CD4-positive, alpha-beta T cell (primary cell): ENCODE measurements at places on chromosomes 3 and 15.

DNA sequence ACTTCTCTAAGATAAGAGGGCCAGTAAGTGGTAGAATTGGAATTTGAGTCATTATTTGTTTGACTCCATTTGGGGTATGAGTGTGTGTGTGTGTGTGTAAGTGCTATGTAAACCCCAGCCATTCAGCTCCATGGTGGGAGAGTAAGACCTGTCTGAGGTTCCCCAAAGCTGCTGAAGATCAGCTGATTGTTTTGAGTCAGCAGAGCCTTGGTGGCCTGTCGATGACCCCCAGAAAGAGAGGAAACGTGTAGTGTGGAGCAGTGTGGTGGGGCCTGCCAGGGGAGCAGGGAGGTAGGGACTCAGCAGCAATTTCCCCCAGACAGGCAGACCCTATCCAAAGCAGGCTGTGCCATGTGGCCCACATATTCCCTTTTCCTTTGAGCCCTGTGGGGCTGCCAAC, 5.3 kb downstream of the DVL3 start:
- no peak for DNase-seq

DNA sequence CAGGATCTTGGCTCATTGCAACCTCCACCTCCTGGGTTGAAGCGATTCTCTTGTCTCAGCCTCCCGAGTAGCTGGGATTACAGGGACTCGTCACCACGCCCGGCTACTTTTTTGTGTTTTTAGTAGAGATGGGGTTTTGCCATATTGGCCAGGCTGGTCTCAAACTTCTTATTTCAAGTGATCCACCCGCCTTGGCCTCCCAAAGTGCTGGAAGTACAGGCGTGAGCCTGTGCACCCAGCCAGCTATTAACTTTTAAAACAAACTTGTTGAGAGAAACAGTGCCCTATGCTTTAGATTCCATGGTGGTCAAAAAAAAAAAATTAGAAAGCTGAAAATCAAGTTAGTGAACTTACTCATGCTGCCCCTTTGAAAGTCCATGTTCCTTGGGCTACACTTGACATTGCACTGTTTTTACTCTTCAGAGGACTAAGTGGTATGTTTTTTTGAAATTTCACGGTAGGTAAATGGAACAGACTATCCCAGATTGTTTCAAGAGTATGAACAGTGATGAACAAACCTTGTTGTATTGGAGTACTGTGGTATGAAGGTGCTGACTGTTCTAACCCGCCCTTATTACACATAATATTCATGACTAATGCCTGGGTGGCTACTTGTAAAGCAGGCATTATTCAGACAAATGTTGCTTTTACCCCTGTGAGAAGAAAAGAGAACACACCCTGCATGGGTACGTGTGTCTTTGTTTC, 206.9 kb downstream of the KLHL25 start:
- DNase-seq, result no peak

DNA sequence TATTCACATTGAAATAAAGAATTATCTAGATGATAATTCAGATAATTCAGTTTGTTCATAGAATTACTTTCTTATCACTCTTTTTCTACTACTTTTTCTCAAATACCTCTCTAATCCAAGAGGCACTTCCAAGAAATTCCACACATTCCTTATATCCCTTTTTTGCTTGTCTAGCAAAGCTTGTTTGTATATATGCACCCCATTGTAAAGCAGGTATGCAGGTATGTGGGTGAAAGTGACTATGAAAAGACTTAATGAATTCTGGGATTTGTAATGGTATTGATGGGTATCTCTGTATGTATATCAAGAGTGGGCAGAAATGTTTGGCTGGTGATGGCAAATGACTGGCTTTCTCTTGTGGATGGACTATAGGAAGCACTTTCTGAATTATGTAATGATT, 94.1 kb upstream of the FGF7 start:
- no peak for DNase-seq

DNA sequence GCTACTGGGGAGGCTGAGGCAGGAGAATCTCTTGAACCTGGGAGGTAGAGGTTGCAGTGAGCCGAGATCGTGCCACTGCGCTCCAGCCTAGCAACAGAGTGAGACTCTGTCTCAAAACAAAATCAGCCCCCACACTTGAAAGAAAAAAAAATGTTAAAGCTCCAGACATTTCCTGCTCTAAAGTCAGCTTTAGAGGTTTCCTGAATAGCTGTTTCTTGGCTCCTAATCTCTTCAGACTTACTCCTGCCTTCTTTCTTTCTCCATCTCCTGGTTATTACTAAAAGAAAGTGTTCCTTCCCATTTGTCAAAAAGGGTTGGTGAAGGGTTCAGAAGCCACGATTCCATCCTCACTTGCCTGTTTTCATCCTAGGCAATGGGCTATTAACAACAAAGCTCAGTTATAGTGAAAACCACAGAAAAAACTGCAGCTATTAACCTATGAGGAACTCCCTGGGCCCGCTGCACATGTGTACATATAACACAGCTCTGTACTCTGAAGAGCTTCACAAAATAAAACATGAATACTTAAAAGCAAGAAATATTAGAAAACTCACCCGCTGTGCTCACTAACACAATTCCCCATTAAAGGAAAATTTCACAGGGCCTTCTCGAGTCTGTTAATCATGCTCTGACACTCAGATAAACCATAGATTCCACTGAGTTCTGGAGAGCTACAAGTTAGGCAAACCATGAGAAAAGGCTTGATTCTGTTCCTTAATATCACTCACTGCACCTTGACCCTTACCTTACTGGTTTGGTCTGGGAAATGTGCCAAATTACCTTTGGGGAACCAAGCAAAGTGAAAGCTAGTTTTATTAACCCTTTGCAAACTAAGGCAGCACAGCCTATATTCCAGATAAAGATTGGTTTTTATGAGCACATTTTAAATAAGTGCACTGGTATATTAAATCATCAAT, 89.9 kb upstream of the TSPAN3 start:
- DNase-seq, result no peak

- no peak for DNase-seq
These were observed 103.1 kb downstream of the OTOL1 start for GRCh38 chr3:161599697-161600096.

- DNase-seq, result no peak
These were observed 3.0 kb upstream of the PHGR1 start for GRCh38 chr15:40347559-40348473.

GRCh38 chr3:110929816-110930215, 141.8 kb upstream of the NECTIN3 start:
- no peak for DNase-seq

DNA sequence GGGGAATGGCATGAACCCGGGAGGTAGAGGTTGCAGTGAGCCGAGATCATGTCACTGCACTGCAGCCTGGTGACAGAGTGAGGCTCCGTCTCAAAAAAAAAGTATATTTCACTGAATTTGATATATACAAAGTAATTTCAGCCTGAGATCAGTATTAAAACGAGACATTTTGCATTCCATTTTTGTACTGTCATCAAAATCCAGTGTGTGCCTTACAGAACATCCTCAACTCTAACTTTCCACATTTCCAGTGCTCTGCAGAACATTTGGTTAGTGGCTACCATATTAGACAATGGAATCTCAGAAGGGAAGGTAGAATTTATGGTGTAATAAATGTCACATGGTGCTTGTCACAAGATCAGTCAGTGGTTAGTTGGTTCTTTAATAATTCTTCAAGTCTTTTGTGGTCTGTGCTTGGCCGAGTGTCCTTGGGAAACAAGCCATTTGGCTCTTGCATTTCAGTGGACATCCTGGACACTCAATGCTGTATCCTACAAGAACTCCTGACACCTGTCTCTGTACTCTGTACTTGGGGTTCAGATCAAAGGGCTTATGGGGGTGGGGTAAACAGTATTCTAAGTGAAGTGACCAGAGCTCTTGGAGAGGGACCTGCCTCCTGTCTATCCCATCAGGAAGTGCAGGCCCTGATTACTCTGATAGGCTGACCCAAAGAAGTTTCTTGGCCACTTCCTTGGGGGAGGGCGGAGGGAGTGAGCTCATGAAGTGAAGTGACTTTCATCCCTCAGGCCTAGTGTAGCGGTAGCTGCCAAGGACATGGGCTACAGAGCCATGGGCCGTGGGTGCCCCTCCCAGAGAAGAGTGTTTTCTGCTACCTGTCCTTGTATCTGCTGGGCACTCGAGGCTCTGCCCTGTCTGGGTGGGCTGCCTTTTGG, 3.7 kb downstream of the ACVR2B start:
- DNase-seq, result no peak

GRCh38 chr15:40721701-40722100, 26.7 kb downstream of the RAD51 start:
- DNase-seq, result no peak

- peak; percentile 86 for DNase-seq
These were observed 1.1 kb upstream of the SPTBN5 start for GRCh38 chr15:41894791-41895463.

DNA sequence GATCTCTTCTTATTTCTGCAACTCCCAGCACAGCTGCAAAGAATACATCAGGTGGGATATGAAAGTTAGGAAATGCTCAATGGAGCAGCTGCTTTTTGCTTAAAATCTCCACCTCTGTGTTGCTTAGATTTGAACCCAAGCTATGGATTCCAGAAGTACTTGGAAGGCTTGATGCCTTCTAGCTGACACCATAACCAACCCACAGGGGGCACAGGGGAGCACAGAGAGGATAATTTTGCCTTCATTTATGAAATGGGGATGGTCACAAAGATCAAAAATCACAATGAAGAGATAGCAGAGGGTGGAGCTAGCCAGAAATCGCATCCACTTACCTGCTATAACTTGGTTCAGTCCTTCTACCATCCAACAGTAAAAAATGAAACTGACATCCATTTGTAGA, 75.7 kb downstream of the DUT start:
- no peak for DNase-seq

- DNase-seq, result peak; percentile 25
These were observed 46.2 kb downstream of the DENND6A start for GRCh38 chr3:57646723-57647122.

DNA sequence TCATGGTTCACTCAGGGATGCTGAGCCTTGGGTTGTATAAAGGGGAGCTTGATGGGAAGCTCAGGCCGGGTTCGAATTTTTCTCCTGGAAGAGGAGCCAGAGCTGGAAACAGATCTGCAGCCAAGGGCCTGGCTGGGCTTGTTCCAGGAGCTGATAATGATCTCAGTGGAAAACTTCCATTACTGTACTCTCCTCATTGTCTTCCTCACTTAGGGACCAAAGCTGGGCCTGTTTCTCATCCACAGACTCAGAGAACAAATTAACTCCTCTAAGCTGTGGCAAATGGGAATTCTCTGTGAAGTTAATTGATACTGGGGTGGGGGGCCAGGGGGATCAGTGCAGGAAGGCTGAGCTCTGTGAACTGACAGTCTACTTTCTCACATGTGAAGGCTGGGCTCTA, 92.0 kb downstream of the PRICKLE2 start:
- no peak for DNase-seq

DNA sequence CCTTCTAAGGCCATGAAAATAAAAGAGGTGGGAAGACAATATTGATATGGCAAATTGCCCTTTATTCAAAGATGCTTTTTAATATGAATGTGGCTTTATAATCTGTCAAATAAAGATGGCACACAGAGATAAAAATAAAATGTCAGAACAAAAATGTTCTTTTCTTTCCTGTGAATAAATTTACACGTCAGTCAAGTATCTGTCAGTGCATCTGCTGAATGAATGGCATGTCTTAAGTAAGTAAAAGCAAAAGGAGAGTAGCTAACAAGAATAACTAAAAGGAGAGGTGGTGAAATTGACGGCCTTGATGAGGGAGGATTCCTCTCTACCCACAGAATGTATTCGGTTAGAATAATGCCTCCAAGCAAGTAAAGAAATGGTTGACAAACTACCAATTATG, 1021.7 kb upstream of the GBE1 start:
- DNase-seq, result no peak

DNA sequence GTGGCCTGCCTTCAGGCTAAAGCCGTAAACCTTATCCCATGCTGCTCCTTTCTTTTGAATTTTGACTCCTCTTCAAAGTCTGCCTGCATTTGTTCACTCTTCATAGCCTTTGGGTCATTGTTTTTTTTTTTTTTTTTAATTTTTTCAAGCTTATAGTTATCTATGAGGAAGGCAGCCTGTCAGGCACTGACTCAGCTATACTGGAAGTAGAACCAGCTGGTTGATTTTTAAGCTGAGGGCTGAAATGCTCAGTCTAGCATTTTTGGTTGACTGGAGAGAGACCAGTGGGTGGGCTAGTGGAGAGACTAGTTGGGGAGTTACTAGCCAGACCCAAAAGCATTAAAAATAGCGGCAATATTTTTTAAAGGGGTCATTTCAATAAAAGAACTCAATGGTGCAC, 44.1 kb downstream of the C3orf20 start:
- no peak for DNase-seq

GRCh38 chr3:29382845-29383244, 102.0 kb downstream of the RBMS3 start:
- DNase-seq, result no peak

DNA sequence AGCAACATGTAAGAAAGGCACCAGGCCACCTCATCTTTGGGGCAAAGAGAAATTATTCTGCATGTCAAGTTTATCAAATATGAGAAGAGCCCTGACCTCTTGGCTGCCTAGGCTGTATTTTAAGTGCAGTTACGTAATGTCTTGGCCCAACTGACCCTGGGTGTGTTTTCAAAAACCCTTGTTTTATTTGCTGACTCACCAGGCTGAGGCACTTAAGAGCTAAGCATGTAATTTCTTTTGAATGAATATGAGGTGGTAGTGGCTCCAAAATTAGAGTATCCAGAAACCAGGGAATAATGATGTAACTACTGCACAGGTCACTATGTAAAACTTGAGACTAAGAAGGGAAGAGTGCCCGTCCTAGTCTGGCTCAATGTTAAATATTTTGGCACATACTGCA, 24.3 kb downstream of the PGPEP1L start:
- no peak for DNase-seq

GRCh38 chr15:58988006-58988785, 733 bp downstream of the RNF111 start:
- peak; percentile 76 for DNase-seq

- no peak for DNase-seq
These were observed 104.0 kb downstream of the RYK start for GRCh38 chr3:134146666-134147065.

- DNase-seq, result peak; percentile 33
These were observed 638 bp downstream of the WDR5B start for GRCh38 chr3:122415104-122415744.

- peak; percentile 38 for DNase-seq
These were observed 42.9 kb upstream of the PLCL2 start for GRCh38 chr3:16841904-16842271.

GRCh38 chr3:152076148-152076547, 192.6 kb upstream of the MBNL1 start:
- no peak for DNase-seq

DNA sequence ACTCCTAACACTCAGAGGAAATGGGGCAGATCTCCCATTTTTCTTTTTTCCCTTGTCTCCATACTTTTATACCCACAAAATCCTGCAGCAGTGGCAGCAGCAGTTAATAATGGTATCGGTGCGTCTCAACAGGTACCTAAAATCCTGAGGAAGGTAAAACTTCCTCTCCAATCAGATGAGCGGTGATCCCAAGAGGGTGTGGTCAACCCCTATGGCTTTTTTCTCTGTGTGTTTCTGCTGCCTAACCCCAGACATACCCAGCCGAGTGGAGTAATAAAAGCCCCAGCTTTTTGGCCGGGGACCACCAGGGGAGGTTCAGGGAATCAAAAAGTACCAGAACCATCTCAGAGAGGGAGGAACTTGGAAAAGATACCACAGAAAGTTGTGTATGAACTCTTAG, 9.1 kb downstream of the GK5 start:
- no peak for DNase-seq
